Cardiac atrium fibroblast (primary cell): ENCODE measurements at places on chromosomes 16 and 17. TPM values are rescaled to one million over a fixed set of nuclear protein-coding genes. Genes with fewer than 3 reads are reported as not detected.

Gene ENO3
- total RNA-seq, result 1.3 TPM in 1 of 2 replicates, not detected in the other

Gene HID1
- total RNA-seq, result 0.18 and 0.81 TPM in 2 replicates

Gene CCL7
- 1.1 and 3.4 TPM in 2 replicates for total RNA-seq

Gene DHX58
- 6.3 and 10.4 TPM in 2 replicates for total RNA-seq
